NCI-H1417 treated with DMSO at 0.1 percent for 48 hours (cell line): ENCODE measurements at places on chromosomes 7 and 10.

- DNase-seq: no peak
Measured at GRCh38 chr7:39252916-39253315, 275.2 kb downstream of the POU6F2 start.

GRCh38 chr7:30688718-30689221 is 6.5 kb upstream of the CRHR2 start:
- no peak for DNase-seq

- DNase-seq: no peak
Measured at GRCh38 chr7:80841423-80841955, 77.4 kb downstream of the SEMA3C start.

DNA sequence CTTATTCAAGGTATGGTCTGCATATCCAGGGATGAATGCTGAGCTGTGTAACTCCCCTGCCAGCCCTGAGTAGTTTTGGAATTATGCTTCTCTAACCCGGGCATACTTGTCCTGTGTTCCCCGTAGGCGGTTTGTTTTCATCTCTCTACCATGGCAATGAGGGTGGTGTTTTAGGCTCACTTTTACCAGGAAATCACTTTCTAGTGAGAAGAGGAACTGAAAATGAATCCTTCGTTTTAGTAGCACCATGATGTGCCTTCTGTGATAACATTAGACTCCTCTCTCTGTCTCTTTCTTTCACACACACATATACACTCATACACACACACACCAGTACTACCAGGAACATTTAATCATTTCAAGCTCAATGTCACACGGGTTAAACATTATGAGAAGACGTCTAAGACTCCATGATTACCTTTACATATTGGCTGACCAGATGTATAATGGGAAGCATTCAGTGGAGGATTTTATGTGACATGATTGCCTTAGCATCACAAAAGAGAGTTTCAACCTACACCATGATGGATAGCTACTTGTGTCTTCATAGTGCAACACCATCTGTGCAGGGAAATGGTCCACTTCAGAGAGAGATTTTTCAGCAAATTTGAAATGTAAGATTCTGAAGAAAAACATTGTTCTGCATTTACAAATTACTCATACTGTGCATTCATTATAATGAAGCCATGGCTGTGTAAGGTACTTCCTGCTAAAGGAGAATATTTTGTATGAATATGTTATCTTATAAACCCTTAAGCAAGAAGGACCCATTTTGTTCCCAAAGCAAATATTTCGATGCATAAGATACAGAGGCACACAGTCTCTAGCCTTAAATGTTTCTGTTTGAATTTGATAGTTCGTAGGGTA is 31.0 kb upstream of the PFKP start:
- DNase-seq: no peak

DNA sequence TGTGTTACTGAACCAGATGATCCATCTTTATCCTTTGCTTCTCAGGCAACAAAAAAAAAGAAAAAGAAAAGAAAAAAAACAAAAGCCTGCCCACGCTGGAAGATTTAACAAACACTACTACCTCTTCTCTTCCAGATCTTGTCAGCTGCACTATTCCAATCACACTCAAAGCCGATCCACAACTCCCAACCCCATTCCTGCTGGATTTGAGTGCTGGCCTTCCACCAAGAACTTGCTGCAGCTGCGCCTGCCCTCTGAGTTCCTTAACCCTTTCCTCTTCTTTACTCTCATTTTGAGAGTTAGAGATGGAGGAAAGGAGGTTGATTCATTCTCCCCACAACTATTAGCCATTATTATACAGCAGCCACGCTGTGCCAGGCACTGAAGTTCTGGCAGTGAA is 16.0 kb upstream of the ITGA8 start:
- DNase-seq: no peak

GRCh38 chr10:33412653-33413361 is 78.3 kb upstream of the NRP1 start:
- DNase-seq: no peak

GRCh38 chr10:27344568-27345454 is 104.2 kb upstream of the ACBD5 start:
- no peak for DNase-seq

DNA sequence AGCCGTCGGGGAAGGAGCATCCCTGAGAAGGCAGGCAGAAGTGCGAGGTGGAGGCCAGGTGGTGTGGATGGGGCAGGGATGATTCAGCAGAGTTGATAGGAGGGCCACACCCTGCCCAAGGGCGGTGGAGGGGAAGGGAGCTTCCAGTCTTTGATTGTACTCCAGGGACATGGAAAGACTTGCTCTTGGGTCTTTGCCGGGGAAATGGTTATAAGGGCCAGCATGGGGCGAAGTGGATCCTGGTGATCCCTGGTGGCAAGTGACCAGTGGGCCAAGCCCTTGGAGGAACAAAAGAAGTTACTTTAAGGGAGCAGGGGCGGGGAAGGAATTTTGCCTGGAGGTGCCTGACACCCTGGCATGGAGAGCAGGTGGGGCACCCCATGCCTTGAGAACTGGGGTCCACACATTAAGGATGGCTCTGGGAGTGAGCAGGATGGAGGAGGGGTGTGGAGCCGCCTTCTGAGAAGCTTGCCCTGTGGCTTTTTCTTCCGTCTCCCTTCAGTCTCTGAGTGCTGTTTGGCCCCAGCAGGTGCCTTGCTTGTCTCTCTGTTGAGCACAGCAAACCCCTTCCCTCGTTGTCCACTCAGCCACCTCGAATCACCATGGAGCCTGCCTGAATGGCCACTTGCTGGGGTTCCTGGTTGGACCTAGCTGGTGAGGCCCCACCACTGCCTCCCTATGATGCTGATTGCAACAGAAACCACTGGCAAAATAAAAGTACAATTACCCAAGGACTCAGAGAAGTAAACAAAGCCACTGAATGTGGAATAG is 83.9 kb downstream of the RAMP3 start:
- DNase-seq: no peak

DNA sequence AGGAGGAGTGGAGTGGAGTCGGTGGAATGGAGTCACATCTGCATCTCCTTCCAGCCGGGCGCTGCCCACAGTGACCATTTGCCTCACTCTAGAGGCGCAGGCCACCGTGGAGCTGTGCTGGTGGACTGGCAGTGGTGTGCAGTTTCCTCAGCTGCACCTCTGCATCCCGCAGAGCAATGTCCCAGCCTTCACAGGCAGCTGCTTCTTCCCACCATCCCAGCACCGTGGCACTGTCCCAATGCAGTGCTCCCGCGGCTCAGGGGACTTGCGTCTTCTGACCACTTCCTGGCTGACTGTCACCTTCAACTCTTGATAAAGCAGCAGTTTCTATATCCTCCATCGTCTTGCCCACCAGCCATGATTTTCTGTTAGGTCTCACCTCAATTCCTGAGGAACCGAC is 90.3 kb upstream of the SFMBT2 start:
- DNase-seq: no peak

DNA sequence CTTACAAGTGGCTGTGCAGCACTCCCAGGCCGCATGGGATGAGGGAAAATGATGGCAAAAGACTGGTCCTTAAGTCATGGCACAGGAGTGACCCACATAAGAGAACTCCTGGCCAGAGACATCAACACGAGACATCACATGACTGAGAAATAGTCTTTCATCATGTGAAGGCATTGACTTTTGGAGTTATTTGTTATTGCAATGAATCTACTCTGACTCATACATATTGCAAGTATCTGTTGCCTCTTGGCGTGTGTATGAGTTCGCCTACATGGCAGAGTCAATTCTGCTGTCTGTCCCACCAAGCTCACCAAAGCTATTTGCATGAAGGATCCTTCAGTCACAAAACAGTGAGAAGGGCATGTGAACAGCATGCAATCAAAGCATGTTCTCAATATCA is 59.7 kb upstream of the HABP2 start:
- no peak for DNase-seq

DNA sequence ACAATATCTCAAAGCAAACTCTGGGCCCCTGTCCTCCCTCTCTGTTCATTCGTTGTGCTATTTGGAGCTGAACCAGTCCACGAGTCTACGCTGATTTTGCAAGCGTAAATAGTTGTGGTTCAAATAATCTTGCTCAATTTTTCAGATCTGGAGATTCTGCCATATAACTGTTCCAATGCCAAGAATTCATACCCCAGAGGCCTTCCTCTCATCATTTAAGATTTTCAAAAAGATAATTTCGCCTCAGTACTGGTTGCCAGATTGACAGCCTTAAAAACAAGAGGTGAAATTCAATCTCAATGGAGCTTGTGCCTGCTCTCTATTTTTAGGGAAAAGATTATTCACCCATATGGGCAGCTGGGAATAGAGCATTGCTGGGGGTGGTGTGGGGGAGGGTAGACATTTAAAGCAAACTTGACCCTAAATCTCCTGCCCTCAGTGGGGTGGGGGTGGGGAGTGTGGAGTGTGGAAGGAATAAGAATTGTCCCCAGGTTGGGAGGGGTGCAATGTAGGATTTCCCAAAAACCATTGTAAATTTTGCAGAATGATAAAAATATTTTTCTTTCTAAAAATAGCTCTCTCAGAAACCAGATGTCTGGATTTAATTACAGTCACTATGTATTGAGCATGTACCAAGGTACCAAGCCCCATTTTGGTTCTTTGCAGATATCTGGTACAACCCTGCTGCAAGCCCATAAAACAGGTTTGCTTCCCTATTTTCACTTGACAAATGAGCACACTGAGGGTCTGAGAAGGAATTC is 104.7 kb upstream of the EEPD1 start:
- DNase-seq: no peak

DNA sequence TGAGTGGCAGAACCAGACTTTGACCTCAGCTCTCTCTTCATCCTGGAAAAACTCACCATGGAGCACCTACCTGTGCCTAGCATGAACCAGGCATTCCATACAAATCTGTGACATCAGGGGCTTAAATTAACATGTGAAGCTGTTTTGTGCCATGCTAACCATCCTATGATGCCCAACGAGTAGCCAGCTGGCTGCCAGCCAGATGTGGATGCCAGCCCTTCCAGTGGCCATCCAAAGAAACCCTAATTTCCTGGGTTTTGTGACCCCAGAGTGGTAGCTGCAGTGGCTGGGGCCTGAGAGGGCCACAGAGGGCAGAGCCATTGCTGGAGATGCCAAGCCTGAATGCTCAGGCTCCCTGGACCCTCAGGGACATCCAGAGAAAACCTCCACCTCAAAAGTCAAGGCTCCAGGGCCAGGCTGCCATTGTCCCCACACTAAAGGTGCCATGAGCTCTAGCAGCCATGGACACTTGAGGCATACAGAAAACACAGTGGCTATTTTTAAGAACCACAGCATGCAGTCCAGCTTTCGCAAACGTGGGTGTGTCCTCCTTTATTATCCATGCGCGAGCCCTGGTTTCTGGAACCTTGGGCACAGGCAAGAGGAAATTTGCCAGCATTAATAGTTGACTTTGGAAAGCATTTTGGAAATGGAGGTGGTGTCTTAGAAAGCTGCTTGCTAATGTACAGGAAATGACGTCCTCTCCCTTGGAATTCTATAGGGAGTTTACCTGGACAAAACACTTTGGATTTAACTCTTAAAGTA is 6.0 kb downstream of the CPXM2 start:
- DNase-seq: no peak

DNA sequence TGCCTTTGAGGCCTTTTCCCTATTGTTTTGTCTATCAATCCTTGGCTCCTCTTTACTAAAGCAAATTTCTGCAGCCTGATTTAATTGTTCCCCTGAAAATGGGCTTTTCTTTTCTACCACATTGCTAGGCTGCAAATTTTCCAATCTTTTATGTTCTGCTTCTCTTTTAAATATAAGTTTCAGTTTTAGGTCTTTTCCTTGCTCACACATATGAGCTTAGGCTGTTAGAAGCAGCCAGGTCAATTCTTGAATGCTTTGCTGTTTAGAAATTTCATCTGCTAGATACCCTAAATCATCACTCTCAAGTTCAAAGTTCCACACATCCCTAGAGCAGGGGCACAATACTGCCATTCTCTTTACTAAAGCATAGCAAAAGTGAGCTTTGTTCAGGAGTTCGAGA is 159.6 kb downstream of the ARL4A start:
- DNase-seq: no peak

DNA sequence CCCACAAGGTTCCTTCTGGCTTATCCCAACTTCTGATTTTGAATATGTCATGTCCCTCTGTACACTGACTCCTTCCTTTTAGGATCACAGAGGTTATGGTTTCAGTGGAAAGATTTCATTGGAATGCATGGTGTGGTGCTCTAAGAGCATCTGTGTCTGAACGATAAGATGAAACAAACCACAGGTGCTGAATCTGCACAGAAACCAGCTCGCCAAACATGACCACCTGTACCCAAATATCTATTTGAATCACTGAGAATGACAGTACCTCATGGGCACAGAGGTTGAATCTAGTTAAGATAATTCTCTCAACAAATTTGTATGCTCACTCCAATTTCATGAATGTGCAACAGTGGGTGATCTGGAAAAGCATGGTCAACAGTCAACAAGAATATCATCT is 105.3 kb downstream of the DGKI start:
- no peak for DNase-seq

GRCh38 chr10:57018452-57018851 is 657.4 kb upstream of the ZWINT start:
- DNase-seq: no peak

- no peak for DNase-seq
Measured at GRCh38 chr7:4247106-4247876, 434.8 kb upstream of the FOXK1 start.

- no peak for DNase-seq
Measured at GRCh38 chr7:116886543-116887156, 24.3 kb downstream of the CAPZA2 start.

DNA sequence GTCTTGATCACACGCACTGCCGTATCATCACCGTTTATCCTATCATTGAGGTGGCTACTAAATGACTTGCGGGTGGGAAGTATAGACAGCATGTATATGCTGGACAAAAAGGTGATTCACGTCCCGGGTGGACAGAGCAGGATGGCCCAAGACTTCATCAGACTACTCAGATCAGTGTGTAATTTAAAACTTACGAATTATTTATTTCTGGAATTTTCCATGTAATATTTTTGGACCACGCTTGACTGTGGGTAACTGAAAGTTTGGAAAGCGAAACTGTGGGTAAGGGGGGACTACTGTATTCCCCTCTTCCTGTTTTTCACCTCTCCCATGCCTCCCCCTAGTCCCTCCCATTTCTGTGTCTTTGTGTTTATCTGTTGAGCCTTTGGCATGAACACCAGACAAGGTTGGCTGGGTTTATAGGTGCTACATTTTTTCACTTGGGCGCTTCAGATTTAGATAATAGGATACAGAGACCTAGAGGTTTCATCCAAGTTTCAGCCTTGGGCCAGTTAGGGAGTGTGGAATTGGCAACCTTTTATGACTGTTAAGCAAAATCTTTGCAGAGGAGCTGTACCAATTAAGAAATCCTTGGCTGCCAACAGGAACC is 55.8 kb downstream of the RBM20 start:
- DNase-seq: no peak
